OCI-M1 (cell line): ENCODE measurements at places on chromosomes 1 and 21.

GRCh38 chr1:106780806-106781569 lies 275.5 kb upstream of the PRMT6 start:
- no peak for DNase-seq

- no peak for DNase-seq
Measured at GRCh38 chr1:9143250-9143649, 14.3 kb upstream of the GPR157 start.

GRCh38 chr1:96362623-96363022 lies 359.0 kb upstream of the PTBP2 start:
- DNase-seq = peak; percentile 76

- no peak for DNase-seq
Measured at GRCh38 chr1:47325528-47325927, 8.1 kb upstream of the CMPK1 start.

GRCh38 chr1:229410692-229411433 lies 23.0 kb downstream of the ACTA1 start:
- DNase-seq = peak; percentile 80

GRCh38 chr1:81228926-81229325 lies 571.8 kb upstream of the ADGRL2 start:
- peak; percentile 76 for DNase-seq

DNA sequence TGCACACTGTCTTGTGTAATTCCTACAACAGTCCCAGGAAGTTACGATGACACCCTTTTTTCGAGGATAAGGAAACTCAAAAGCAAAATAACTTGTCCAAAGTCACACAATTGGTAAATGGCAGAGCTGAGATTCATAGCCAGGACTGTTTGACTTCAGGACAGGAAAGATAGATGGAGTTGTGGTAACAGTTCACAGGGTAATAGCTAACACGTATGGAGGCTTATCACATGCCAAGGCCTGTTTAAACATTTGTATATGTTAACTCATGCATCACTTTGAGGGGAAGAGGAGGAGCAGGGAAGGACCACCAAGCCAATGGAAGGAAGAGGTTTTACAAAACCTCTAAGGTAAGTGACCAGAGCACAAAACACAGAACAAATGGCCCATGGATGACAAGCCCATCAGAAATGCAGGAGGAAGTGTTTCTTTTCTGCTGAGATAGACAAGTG lies 2.8 kb downstream of the DHCR24 start:
- peak; percentile 19 for DNase-seq

DNA sequence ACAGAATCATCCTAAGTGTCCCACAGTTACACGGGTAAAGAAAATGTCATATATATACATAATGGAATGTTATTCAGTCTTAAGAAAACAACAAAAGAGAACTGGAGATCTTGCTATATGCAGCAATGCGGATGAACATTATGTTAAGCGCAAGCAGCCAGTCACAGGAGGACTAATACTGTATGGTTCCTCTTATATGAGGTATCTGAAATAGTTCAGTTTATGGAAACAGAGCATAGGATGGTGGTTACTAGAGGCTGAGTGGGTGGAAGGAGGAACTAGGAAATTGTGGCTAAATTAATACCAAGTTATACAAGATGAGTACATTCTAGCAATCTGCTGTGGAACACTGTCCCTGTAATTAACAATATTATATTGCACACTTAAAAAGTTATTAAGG lies 834.3 kb downstream of the KCNT2 start:
- peak; percentile 35 for DNase-seq

DNA sequence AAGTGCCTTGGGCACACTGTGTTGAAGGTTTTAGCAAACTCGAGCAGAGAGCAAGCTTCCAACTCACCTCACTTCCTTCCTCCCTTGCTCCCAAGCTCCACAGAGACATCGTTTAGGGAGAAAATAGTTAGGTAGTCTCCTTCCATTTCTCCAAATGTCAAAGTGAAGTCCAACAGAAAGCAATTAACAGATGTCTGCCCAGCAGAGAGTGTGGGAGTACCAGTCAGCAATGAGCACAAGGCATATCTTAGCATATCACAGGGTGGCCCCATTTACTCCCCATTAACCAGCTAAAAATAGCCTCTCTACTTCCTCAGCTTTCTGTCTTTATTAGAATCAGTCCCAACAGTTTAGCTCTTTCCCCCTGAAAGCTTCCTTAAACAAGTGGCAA lies 334.2 kb upstream of the CAMK1G start:
- DNase-seq = no peak

- DNase-seq = no peak
Measured at GRCh38 chr1:3557366-3557765, 53.9 kb downstream of the MEGF6 start.

DNA sequence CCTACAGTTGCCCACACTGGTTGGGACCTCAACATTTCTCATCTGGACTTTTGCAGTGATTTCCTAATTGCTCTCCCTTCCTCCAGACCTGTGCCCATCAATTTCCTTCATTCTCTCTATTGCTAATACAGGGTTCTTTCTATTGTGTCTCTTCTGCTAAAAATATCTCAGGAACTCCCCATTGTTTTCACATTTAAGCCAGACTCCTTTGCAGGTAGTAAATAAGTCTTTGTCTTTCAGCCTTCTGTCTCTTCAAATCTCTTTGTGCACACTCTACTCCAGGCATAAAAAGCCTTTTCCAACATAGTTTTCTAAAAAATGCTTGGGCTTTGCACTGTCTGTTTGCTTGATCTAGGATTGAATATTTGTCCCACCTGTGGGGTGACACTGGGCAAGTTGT lies 340.6 kb downstream of the PAPPA2 start:
- no peak for DNase-seq

- DNase-seq = no peak
Measured at GRCh38 chr21:37088186-37088735, 15.2 kb downstream of the TTC3 start.

GRCh38 chr1:5554111-5554510 lies 438.1 kb downstream of the NPHP4 start:
- DNase-seq = no peak

- no peak for DNase-seq
Measured at GRCh38 chr1:93613898-93614297, 67.7 kb downstream of the BCAR3 start.

- DNase-seq = no peak
Measured at GRCh38 chr1:202068596-202068995, 54.1 kb upstream of the GPR37L1 start.

- no peak for DNase-seq
Measured at GRCh38 chr1:23402286-23403037, 22.1 kb downstream of the TCEA3 start.

- no peak for DNase-seq
Measured at GRCh38 chr1:61626816-61627215, 98.1 kb downstream of the TM2D1 start.
